Endothelial cell of umbilical vein (primary cell): ENCODE measurements at places on chromosomes 11 and 22. TPM values are rescaled to one million over a fixed set of nuclear protein-coding genes. Genes with fewer than 3 reads are reported as not detected.

- no peak for DNase-seq
Measured at GRCh38 chr22:27336151-27337090, 465.1 kb downstream of the MN1 start.

DNA sequence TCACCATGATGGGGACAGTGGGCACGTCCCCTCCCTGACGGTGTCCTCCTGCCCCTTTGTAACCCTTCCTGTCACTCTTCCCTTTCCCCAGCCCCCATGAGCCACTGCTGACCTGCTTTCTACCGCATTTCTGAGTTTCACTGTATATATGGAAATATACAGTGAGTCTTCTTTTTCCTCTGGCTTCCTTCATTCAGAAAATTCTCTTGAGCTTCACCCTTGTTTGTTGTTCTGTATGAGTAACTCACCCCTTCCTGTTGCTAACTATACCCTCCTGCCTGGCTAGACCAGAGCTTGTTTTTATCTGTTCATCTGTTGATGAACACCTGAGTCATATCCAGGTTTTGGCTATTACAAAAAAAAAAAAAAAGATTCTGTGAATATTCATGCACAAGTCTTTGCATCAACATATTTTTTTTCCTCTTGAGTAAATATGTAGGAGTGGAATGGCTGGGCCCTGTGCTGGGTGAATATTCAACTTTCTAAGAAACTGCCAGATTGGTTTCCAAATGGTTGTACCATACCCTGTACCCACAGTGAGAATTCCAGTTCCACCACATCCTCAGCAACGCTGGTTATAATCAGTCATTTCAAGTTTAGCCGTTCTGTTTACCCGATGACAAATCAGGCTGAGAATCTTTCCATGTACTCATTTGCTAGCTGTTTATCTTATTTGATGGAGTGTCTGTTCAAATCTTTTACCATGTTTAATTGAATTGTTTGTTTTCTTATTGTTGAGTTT lies 62.0 kb downstream of the IGF2 start:
- DNase-seq = peak; percentile 86

DNA sequence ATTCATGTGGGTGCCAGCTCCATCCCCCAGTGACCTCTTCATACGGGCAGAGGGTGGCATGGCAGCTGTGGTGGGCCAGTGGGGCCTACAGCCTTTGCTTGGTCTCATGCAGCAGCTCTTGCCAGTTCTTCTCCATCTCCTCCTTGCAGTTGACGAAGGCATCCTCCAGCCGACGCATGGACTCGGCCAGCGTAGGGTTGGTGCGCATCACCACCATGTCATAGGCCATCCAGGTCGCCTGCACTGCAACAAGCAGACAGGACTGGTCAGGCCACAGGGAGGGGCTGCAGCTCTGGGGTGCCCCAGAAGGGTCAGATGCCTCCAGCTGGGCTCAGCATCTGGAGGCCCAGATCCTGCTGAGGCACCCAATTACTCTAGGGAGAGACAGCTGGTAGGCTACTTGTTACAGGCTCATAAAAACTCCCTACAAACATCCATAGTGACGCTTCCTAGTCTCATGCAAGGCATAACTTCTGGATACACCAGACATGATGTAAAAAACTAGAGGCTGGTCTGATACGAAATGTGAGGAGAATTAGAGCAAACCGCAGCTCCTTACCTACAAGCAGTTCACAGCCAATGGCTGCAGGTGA lies 5.6 kb downstream of the KLHDC7B start:
- no peak for DNase-seq

DNA sequence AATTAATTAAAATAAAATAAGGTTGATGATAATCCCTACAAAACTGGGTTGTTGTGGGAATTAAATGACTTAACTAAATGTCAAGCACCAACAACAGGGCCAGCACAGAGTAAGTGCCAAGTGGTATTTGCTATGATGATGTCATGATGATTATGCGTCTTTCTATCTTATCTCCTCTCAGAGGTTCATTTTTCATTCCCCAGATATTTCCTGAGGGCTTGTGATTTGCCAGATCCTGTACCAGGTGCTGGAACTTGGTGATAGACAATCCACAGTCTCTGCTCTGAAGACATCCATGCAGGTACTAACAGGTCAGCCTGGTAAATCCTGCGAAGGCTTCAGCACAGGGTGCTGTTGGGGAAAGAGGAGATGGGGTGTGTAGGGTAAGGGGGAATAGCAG lies 8.1 kb upstream of the MYH9 start:
- no peak for DNase-seq

GRCh38 chr22:37981282-37982011 lies 2.9 kb downstream of the SOX10 start:
- DNase-seq = no peak

- DNase-seq = no peak
Measured at GRCh38 chr11:128517451-128518230, 69.7 kb downstream of the ETS1 start.

GRCh38 chr11:80165744-80166143 lies 724.9 kb upstream of the TENM4 start:
- no peak for DNase-seq

- DNase-seq = no peak
Measured at GRCh38 chr22:35475545-35475944, 65.1 kb upstream of the RASD2 start.

- DNase-seq = peak; percentile 88
Measured at GRCh38 chr11:77073328-77074001, 6.7 kb downstream of the CAPN5 start.

GRCh38 chr11:87366763-87367405 lies 329.1 kb downstream of the TMEM135 start:
- DNase-seq = peak; percentile 18

DNA sequence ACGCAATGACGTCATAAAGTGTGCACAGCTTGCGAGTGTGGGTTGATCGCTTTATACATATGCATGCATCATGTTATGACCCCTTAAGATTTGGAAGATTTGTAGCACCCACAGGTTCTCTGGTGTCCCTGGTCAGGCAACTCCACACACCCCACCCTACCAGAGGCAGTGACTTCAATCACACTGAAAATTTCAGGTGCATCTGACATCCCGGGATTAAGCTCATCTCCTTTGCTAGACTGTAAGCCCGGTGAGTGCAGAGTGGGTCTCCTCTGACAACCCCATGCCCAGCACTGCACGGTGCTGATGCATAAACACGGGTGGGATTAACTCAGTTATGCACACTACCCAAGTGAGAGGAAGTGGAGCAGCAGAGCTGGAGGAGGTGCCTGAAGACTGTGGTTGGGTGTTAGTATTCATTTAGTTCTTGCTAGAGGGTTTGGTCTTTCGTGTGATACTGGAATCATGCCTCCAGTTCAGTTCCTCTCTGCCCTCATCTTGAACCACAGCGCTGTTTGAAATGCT lies 6.5 kb downstream of the ARSA start:
- DNase-seq = no peak

DNA sequence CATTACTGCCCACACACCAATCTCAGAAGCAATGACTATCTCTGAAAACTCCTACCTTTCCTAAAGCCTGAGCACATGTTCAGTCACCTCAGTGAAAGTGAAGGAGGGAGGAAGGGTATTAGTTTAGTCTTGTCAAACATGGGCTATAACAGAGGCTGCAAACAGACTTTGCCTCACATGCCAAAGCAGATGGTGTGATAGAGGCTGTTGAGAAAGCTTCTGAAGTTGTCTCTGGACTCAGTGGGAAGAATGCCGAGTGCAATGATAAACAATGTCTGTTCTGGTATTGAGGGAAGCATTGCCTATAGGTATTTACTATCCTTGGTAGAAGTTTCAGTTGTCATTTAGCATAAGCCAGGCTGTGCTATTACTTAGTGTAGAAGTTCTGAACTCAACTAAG lies 314.5 kb upstream of the CCDC90B start:
- no peak for DNase-seq

- no peak for DNase-seq
Measured at GRCh38 chr11:109604481-109605400, 182.8 kb downstream of the C11orf87 start.

GRCh38 chr22:17791196-17791595 lies 16.9 kb upstream of the BID start:
- DNase-seq = no peak

Gene TMEM135
- total RNA-seq = 33.2 and 36.8 TPM in 2 replicates

Gene SAA1
- not detected in 2 replicates for total RNA-seq

Gene SOX10
- total RNA-seq = not detected in 2 replicates

Gene OR56A4
- not detected in 2 replicates for total RNA-seq

Gene OR5AS1
- not detected in 2 replicates for total RNA-seq

Gene SMIM35
- total RNA-seq = not detected in 2 replicates
